Activated CD4-positive, alpha-beta T cell treated with anti-CD3 and anti-CD28 coated beads, Interleukin-2, amount 10 ng/mL, durations not matched to agents 24 days and 14 days (primary cell): ENCODE measurements at places on chromosomes 4 and X. TPM values are rescaled to one million over a fixed set of nuclear protein-coding genes. Genes with fewer than 3 reads are reported as not detected.

CPLX1 gene
- total RNA-seq, result 1.0 and 1.7 TPM in 2 replicates

DNA sequence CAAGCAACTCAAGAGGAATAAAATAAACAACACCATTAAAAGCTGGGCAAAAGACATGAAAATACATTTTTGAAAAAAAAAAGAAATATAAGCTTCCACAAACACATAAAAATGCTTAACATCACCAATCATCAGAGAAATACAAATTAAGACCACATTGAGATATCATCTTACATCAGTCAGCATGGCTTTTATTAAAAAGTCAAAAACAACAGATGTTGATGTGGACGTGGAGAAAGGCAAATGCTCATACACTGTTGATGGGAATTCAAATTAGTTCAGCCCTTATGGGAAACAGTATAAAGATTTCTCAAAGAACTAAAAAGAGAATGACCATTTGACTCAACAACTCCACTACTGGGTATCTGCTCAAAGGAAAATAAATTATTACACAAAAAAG, 59.6 kb downstream of the STK32B start:
- no peak overlapping the region for H3K27ac ChIP-seq
- H3K36me3 ChIP-seq, result no peaks in the 10 kb centered on the region
- H3K4me1 ChIP-seq, result no peaks in the 10 kb centered on the region
- no peak for DNase-seq
- no peak overlapping the region for H3K4me3 ChIP-seq
- no peaks in the 10 kb centered on the region for H3K27me3 ChIP-seq

GPAT3 gene
- total RNA-seq, result 3.6 and 3.7 TPM in 2 replicates

PCSK1N gene
- total RNA-seq, result 0.33 TPM in 1 of 2 replicates, not detected in the other

DNA sequence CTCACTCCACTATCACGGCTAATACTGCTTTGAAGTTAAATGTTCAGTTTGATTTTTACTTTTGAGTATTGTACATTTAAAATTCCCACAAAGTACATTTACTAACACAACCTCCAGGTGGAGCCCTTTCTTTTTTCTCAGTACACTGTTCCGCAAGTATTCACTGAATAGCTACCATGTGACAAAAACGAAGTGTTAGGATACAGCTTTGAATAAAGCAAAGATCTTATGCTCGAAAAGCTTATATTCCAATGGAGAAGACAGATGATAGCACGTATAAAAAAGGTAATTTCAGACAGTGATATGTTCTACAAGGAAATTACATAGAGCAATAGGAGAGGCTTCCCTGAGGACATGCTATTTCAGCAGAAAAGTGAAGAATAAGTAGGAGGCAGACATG, 60.7 kb upstream of the ABCG2 start:
- peak; percentile 74 for DNase-seq
- H3K4me3 ChIP-seq, result peak overlapping the region; percentile 29
- peaks cover 9% of the 10 kb centered on the region for H3K27me3 ChIP-seq
- no peaks in the 10 kb centered on the region for H3K36me3 ChIP-seq

DNA sequence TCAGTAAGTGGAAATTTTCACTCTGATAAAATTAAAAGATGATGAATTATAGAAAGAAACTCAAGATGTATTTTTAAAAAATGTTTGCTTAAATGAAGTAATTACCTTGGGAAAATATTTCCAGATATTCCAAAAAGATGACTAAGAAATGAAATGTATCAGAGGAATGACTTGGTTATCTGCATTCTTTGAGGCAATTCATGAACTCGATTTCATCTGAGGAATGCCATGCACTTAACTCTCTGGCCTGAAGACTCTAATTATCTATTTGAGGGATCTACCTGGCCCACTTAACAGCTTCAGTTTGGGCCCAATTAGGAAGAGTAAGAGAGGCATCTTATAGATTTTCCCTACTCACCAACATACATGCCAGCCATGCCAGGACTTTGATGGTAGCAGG, 182.3 kb downstream of the INPP4B start:
- no peaks in the 10 kb centered on the region for H3K4me1 ChIP-seq
- H3K27ac ChIP-seq, result no peak overlapping the region
- DNase-seq, result no peak
- no peaks in the 10 kb centered on the region for H3K27me3 ChIP-seq
